K562 (cell line): ENCODE measurements at places on chromosomes 4 and X.

GRCh38 chrX:298993-299392, 17.8 kb downstream of the PLCXD1 start:
- no peak overlapping the region for H3K27ac ChIP-seq
- no peak overlapping the region for H3K4me3 ChIP-seq
- no peaks in the 10 kb centered on the region for H3K27me3 ChIP-seq

GRCh38 chr4:158869761-158870160, 100.9 kb downstream of the FNIP2 start:
- no peak for DNase-seq
- no peaks in the 10 kb centered on the region for H3K27me3 ChIP-seq
- peaks cover 27% of the 10 kb centered on the region; the same call in 2 of the 3 replicates for H3K36me3 ChIP-seq
- H3K4me1 ChIP-seq = no peaks in the 10 kb centered on the region; the same call in 2 of the 3 replicates
- H3K4me3 ChIP-seq = no peak overlapping the region

DNA sequence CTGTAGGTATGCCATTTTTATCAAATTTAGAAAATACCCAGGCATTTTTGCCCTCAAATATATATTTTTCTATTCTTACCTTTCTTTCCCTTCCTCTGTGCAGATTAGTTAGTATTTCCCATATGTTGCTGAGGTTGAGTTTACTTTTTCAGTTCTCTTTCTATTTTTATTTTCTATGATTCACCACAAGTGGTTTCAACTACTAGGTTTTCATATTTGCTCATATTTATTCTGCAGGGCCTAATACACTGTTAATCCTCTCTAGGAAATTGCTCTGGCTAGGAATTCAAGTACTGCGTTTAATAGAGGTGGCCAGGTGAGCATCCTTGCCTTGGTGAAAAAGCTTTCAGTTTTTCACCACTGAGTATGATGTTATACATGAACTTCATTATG, 1535.3 kb upstream of the PCDH10 start:
- no peak for DNase-seq
- H3K4me1 ChIP-seq = no peaks in the 10 kb centered on the region
- H3K4me3 ChIP-seq = no peak overlapping the region
- no peak overlapping the region for H3K27ac ChIP-seq

DNA sequence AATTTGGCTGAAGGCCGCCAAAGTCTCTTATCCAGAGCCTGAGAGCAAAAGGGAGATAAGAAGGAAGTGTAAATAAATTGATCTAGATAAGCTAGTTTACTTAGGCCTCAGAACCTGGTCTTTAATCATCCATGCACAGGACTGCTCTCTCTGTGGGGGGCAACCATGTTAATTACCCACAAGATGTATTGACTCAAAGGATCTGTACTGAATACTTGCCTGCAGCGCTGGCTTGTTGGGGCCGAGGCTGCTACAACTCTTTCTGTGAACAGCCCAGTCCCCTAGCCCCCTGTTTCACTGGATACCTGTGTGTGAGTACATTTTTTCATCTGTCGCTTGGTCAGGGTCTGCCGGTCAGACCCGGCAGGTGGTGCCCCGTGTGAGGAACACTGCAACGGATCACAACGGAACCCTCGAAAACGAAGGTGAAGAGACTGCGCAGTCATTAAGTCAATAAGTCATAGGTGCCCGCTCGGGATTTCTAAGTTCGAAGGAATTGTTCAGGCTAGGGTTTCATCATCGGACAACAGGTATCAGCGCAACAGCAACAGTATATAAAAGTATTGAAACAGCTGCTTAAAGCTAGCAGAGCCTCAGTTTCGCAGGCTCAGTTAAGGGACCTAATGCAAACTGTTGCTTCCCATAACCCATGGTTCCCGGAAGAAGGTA, 8.3 kb downstream of the MAGEA11 start:
- no peak overlapping the region for H3K27ac ChIP-seq
- 0 out of 3 replicates have a peak, but pooled peaks cover 2% of the 10 kb centered on the region for H3K27me3 ChIP-seq
- no peak overlapping the region for H3K4me3 ChIP-seq
- DNase-seq = no peak
- no peaks in the 10 kb centered on the region for H3K4me1 ChIP-seq

GRCh38 chr4:3476936-3477749, 14.0 kb downstream of the DOK7 start:
- H3K27me3 ChIP-seq = peaks cover 26% of the 10 kb centered on the region; the same call in 2 of the 3 replicates
- H3K4me3 ChIP-seq = no peak overlapping the region
- no peak for DNase-seq
- H3K27ac ChIP-seq = no peak overlapping the region
- peaks cover 33% of the 10 kb centered on the region for H3K4me1 ChIP-seq
